Hematopoietic multipotent progenitor cell treated with erythropoietin and hydrocortisone succinate and interleukin-3 and kit ligand, for 17 days (in vitro differentiated cells): ENCODE measurements at places on chromosomes 11 and 22.

DNA sequence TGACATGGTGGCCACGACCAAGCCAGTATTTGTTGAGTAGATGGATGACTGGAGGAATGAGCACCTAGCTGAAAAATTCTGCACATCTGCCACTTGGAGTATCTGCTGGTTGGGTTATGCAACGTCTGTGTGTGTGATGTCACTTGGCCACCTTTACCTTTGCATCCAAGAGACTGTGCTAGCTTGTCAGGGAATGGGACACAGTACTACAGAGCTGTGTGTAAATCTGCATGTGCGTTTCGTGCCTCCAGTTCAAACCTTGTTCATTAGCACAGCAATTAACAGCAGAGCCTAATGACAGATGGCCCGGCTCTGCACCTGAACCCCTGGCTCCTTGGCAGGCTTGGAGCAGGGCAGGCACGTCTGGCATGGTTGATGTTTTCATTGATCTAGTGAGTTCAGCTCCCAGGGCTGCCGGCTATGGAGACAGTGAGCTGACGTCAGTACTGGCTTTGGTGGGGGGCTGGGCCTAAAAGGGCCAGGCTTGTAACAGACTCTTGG is 188.4 kb upstream of the NAV2 start:
- DNase-seq: no peak

GRCh38 chr22:43944670-43945430 is 10.4 kb upstream of the SAMM50 start:
- no peak for DNase-seq

DNA sequence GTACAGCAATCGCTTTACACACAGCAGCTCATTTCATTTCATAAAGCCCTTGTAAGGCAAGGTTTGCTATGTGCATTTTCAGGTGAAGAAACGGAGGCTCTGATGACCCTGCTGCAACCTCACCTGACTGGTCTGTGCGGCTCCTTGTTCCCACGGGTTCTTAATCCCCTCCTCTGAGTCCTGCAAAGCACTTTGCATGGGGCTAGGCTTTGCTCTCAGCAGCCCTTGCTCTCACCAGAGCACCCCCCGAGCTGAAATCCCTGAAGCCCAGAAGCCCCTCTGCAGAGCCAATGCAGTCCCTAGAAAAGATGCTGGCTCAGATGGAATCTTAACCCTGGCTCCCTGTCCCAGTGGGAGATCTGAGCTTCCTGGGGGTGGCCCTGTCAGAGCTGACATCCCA is 11.0 kb upstream of the APOL6 start:
- no peak for DNase-seq

DNA sequence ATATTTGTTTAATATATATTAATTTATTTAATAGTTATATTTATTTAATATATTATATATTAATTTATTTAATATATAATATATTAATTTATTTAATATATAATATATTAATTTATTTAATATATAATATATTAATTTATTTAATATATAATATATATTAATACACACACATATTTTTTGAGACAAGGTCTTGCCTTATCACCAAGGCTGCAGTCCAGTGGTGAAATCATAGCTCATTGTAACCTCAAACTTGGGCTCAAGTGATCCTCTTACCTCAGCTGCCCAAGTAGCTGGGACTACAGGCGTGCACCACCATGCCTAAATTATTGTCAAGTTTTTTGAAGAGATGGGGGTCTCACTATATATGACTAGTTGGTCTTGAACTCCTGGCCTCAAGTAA is 51.4 kb upstream of the DDI1 start:
- DNase-seq: no peak

- DNase-seq: no peak
Measured at GRCh38 chr11:113549611-113550578, 74.7 kb upstream of the DRD2 start.

DNA sequence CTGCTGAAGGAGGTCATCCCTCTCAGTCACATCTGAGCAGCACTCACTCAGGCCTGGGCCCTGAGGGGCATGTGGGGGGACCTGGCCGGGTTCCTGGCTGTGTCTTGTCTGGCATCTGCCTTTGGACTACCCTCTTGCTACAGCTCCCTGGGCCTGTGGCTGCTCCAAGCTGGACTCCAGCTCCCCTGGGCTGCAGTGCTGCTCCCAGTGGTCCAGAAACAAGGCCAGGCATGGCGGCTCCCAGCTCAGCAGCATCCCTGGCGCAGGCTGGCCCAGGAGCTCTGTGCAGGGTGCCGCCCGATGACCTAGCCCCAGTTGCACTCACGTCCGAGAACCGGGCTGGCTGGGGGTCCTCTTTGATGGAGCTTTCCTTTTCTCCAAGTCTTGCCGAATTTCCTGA is 5.3 kb downstream of the CDPF1 start:
- DNase-seq: no peak

GRCh38 chr11:96200243-96200642 is 142.8 kb downstream of the MAML2 start:
- DNase-seq: no peak

- DNase-seq: no peak
Measured at GRCh38 chr11:12518606-12519385, 141.4 kb downstream of the PARVA start.

- no peak for DNase-seq
Measured at GRCh38 chr11:64092761-64093136, 57.0 kb downstream of the FLRT1 start.

DNA sequence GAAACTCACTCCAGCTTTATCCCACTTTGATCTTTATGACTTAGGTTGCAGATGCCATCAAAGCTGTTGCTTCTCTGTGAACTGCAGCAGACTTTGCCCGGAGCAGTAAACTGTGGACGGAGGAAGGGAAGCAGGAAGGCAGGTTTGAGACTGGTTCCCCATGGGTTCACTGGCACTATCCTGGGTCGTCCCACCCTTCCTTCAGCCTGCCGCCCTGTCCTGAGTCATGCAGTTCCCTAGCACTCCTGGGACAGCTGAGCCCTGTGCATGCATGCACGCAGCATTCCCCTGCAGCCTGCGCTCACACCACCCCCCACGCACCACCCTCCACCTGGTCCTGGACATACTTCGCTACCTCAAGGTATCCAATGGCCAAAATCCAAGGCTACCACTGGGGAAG is 23.5 kb upstream of the P2RY2 start:
- DNase-seq: no peak

- no peak for DNase-seq
Measured at GRCh38 chr11:96238563-96239135, 104.3 kb downstream of the MAML2 start.

- no peak for DNase-seq
Measured at GRCh38 chr11:47800759-47801158, 33.6 kb upstream of the FNBP4 start.

DNA sequence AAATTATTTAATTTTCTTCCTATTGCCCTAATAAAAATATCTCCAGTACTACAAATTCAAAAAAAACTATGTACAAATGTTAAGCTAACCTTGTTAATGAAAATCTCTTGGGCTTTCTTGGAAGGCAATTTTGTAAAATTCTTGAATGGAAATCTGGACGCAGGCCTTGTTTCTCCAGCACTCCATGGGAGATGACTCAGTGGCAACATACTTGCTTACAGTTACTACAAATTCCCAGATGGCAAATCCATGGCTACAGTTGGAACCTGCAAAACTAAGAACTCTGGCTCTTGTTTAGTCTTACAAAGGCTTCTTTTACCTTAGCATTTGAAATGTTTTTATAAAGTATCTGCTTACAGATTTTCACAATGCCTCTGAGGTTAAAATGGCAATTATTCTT is 725.2 kb downstream of the DLG2 start:
- no peak for DNase-seq

DNA sequence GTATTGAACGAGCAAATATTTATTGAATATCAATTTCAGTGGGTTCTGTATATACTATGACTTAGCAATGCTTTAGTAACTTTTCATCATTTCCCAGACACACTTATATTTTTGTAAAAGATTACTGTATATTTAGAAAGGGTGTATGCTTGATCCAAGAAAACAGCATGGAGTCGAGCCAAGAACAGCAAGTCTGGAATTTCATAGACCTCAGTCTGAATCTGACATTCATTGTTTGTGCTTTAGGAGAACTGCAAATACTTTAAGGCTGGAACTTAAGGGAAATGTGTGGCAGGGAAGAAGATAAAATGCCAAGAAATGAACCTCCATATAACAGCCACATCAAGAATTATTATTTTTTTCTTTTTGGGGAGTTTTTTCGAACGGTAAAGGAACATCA is 1156.8 kb downstream of the LRRC4C start:
- no peak for DNase-seq

DNA sequence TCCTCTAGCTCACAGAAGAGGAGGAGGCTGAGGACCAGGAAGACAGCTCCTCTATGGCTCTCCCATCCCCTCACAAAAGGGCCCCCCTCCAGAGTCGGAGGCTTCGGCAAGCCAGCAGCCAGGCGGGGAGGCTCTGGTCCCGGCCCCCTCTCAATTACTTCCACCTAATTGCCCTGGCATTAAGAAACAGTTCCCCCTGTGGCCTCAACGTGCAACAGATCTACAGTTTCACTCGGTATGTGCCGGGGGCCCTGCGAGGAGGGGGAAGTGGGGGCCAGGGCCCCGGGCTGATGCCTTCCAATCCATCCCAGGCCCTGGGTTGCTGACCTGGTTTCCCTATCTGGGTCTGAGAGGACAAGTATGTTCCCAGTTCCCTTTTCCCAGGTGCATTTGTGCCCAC is 7.9 kb downstream of the FOXR1 start:
- DNase-seq: no peak

DNA sequence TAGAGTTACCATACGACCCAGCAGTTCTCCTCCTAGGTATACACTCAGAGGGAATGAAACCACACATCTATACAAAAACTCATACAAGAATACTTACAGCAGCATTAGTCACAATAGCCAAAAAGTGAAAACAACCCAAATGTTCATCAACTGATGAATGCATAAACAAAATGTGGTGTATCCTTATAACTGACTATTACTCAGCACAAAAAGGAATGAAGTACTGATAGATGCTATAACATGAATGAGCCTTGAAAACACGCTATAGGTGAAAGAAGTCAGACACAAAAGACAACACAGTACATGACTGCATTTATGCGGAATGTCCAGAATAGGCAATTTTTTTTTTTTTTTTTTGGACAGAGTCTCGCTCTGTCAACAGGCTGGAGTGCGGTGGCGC is 23.1 kb downstream of the NCAPD3 start:
- DNase-seq: no peak
